ENCODE measurements at places on chromosomes 4 and X.

DNA sequence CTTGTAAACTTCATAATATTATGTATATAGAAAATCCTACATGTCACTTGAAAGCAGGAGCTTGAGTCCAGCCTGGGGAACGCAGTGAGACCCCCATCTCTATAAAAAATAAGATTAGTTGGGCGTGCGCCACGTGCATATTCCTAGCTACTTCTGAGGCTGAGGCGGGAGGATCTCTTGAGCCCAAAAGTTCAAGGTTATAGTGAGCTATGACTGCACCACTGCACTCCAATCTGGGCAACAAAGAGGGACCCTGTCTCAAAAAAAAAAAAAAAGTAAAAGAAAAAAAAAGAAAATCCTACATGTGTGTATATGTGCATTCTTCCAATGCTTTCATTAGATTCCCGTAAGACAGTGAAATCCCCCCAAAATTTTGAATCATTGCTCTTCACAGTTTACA, 1.7 kb downstream of the SEC31A start:
- no peak for ATAC-seq

GRCh38 chr4:72613959-72614358, 44.9 kb upstream of the ADAMTS3 start:
- ATAC-seq: no peak

- ATAC-seq: no peak
Measured at GRCh38 chrX:28922106-28922505, 334.9 kb downstream of the IL1RAPL1 start.

- peak; percentile 84 for ATAC-seq
Measured at GRCh38 chr4:83767067-83767466, 231.2 kb downstream of the GPAT3 start.

- no peak for ATAC-seq
Measured at GRCh38 chrX:42754115-42754514, 23.8 kb downstream of the PPP1R2C start.

GRCh38 chr4:173381610-173382009, 10.9 kb downstream of the SAP30 start:
- ATAC-seq: no peak

DNA sequence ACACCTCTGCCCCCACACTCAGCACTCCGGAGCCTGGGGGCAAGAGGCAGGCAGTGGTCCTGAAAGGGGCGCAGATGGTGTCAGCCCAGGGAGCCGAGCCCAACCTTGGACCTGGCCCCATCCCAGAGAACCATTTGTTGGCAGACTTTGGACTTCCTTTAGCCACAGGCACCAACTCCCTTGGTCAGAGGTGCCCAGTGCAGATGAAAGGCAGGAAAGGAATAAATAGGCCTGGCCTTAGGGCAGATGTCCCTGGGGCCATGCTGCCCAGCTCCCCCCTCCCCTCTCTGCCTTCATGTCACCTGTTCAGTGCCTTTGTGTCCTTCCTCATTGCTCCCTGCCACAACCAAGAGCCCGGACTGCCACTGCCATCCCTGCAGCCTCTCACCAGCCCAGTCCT, 52.8 kb downstream of the SEL1L3 start:
- no peak for ATAC-seq

GRCh38 chr4:185249105-185249504, 39.7 kb downstream of the SNX25 start:
- no peak for ATAC-seq

DNA sequence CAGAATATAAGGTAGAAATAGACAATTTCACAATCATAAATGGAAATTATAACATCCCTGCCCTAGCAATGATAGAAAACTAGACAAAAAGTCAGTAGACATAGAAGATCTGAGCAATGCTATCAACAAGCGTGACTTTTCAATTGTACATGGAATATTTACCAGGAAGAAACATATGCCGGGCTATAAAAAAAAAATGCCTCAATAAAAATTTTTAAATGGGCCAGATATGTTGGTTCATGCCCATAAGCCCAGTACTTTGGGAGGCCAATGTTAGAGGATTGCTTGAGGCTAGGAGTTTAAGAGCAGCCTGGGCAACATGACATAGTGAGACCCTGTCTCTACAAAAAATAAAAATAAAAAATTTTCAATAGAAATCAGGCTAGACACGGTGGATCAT, 5.3 kb upstream of the MTNR1A start:
- no peak for ATAC-seq

DNA sequence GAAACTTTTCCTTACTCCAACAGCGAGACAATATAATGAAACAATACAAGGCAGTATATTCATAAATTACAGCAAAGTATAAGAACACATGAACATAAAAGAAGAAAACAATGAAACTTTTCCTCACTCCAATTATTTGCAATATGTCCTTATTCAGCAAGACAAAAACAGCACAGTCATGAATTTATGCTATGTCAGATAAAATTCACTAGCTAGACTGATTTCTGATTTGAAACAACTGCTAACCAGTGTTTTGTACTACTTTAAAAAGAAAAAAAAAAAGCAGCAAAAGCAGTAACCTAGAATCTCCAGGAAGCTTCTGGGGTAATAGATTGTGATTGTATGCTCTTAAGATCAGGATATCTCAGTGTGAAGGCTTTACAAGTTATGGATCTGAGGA, 45.2 kb upstream of the UNC5C start:
- ATAC-seq: no peak

DNA sequence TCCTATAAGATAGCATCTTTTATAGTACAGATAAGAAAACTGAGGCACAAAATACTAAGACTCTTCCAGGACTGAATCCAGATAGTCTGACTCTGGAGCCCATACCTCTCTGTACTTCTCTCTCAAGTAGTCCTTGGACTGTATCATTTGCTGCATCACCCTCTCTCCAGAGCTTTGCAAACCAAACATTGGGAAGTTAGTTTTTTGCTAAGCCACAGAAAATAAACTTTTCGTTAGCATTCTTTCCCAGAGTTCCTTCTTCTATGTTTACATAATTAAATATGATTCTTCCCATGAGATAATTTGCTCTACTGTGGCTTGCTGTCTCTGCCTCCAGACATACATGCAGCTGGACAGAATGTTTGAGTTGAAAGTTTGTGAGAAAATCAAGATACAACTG, 22.0 kb downstream of the PPEF2 start:
- ATAC-seq: no peak

- ATAC-seq: no peak
Measured at GRCh38 chrX:37800717-37801116, 20.9 kb downstream of the CYBB start.

DNA sequence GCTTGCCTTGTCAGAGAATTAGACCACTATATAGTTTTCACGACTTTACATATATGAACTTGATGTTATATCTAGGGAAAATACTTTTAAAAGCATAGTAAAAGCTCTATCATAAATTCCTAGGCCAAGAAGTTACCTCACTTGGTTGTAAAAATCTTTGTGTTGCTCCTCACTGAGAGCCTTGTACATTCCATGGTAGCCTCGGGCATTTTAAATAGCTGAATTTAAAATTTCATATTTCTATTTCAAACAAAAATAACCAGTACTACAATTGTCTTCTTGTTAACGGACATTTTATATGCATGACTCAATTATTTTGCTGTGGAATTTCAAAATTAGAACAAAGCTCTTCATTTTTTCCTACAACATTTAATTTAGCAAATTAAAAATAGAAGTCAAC, 107.6 kb downstream of the MID1 start:
- ATAC-seq: no peak

DNA sequence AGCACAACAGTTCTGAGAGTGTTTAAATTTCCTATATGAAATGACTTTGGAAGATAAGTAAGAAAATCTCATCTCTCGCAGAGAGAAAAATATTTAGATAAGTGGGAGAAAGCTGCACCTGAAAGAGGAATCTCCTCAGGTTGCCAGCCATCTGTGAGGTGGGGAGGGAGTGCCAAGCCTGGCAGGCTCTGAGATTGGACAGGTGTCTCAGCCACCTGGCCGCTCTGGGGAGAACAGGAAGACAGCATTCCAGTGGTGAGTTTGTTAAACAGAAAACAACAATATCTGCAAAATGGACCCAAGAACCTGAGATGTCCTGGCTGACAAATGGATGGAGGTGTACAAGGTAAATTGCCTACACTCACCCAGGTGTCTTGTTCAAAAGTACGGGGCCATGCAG, 31.3 kb downstream of the EMCN start:
- ATAC-seq: no peak

- ATAC-seq: no peak
Measured at GRCh38 chr4:152956147-152956546, 20.0 kb downstream of the FHDC1 start.

DNA sequence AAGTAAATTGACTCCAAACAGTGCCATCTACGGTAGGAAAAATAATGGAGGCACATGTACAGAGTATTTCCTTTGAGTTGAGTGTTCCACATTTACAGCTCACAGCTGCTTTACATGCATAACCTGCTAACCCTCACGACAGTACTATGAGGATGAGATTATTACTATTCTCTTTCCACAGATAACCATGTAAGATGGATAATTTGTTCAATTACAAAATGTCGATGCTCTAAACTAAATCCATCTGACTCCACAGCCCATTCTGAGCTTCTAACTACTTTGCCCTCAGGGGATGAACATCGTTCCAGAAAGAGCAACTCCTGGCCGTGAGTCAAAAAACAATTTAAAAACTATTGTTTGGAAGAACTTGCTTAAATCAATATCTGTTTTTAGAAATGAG, 330.4 kb upstream of the NWD2 start:
- ATAC-seq: peak; percentile 43

GRCh38 chr4:144411119-144411518, 234.8 kb upstream of the HHIP start:
- ATAC-seq: no peak

DNA sequence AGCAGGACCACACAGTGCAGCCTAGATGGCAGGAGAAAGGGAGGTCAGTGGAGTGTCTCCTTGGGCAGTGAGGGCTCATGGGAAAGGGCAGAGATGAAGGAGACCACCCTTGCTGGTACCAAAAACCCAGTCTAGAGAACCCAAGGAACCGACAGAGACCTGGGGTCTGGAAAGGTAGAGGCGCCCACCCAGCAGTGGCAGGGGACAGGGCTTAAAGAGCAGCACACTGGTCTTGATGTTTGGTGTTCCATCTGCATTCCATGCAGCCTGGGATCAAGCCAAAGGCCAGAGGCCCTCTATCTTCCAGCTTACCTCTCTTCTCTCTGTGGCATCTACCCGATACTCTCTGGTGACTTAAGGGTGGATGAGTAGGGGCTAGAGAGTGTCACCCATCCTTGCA, 127.5 kb downstream of the PJA1 start:
- ATAC-seq: no peak

DNA sequence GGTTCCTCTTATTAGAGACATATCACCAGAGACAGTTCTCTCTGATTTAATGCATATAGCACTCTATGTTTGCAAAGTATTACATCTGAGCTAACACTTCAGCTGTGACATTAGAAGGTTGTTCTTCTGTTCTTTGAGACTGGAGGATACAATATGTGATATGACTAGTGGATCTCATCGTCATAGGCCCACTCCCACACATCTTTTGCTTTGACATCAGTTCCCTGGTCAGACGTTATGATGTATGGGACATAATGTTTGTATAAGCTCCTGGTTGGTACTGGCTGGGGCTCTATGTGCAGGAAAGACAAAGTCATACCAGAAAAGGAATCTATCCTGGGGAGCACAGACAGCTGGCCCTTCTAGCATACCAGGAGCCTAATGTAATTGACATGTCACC, 57.7 kb upstream of the MAML3 start:
- no peak for ATAC-seq

DNA sequence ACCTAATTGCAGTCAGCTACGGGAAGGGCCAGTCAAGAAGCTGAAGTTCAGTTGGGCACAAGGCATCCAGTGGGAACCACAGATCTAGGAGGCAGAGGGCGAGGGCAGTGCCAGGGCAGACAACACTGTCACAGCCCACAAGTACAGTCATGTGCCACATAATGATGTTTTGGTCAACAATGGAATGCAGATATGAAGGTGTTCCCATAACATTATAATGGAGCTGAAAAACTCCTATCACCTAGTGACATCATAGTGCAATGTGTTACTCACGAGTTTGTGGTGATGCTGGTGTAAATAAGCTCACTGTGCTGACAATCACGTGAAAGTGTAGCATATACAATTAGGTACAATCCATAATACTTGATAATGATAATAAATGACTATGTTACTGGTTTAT, 4.5 kb upstream of the TMEM255A start:
- ATAC-seq: no peak

- ATAC-seq: no peak
Measured at GRCh38 chr4:5780831-5781480, 70.0 kb downstream of the EVC start.

GRCh38 chrX:134158821-134159512, 78.0 kb upstream of the CCDC160 start:
- no peak for ATAC-seq

DNA sequence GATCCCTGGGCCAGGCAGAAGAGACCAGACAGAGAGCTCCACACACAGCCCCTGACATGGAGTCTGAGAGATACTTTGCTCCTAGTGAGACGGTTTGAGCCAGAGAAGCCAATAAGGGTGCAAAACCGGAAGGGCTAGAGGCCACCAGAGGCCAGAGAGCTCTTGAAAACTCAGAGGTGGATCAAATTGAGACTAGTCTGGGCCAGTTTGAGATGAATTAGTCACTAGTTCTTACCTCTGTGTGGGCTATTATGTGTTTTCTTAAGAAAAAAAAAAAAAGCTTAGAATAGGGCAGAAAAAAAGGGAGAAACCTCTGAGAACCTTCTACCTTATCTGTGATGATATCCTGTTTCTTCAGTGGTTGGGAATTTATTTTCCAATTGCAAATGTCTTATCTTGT, 110.4 kb upstream of the EDNRA start:
- ATAC-seq: no peak

- no peak for ATAC-seq
Measured at GRCh38 chr4:122803788-122804208, 22.8 kb upstream of the FGF2 start.

- peak; percentile 54 for ATAC-seq
Measured at GRCh38 chr4:137993232-137993631, 248.9 kb downstream of the SLC7A11 start.

GRCh38 chrX:50680990-50681389, 133.0 kb downstream of the SHROOM4 start:
- peak; percentile 23 for ATAC-seq

- no peak for ATAC-seq
Measured at GRCh38 chr4:39502019-39502663, 25.1 kb downstream of the UGDH start.

DNA sequence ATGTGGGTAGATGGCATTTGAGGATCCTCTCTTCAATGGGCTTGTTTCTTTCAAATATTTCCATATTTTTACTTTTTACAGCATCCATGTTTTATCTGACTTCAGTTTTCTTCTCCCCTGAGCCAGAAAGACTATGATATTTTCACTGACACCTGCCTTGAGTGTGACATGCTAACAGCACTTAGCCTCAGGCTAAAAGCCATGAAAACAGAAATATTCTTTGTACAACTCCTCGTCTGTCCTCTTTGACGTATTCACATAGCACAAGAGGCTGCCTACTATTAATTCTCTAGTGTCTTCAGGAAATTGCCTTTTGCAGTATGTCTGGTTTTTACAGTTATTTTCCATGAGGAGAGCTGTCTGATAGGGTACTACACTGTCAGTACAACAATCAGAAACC, 215.0 kb downstream of the MAD2L1 start:
- ATAC-seq: no peak

Data from motor neuron (in vitro differentiated cells).